AG20443 (cell line): ENCODE measurements at places on chromosomes 1 and 21.
A peak's percentile ranks its signal among the peaks of the same experiment; 100 is the strongest.

GRCh38 chr1:47992720-47993415, 4.3 kb downstream of the TRABD2B start:
- DNase-seq, result peak; percentile 35

DNA sequence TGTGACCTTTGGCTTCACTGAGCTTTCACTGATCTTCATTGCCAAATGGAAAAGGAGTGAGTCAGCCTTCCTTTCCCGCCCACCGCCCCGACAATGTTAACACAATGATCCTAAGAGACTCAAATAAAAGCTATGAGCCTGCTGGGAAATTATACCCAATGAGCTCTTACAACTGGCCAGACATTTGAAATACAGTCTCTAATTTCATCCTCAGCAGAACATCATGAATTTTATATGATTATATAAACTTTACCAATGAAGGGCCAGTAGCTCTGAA, 252.5 kb downstream of the SIPA1L2 start:
- peak; percentile 29 for DNase-seq

DNA sequence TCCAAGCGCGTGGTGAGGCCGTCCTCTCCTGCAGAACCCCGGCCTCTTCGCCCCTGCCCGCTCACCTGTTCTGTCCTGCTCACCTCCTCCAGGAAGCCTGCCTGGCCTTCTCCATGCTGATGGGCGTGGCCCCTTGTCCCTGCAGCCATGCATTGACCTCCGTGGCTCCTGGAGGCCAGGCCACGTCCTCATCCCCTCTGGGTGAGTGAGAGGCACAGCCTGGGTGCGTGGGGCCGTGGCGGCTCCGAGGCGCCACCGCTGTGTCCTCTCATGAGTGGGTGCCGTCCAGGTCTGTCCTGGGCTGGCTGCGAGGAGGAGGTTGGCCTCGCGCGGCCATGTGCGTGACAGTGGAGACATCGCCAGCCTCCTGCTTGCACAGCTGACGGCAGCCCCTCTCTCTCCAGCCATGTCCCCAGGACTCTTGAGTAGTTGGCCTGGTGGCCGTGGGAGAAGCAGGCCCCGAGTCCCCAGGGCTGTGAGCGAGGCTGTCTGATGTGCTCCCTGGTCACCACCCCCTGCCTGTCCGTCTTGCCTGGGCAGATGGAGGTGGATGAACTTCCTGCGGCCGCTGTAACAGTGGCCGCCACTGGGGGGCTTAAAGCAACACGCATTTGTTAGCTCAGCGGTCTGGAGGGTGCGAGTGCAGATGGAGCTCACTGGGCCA, 58.1 kb downstream of the PRKCZ start:
- DNase-seq, result peak; percentile 76

- DNase-seq, result no peak
Observed at GRCh38 chr1:210663730-210664573, 335.2 kb downstream of the HHAT start.

- DNase-seq, result no peak
Observed at GRCh38 chr1:2595261-2595811, 8.8 kb downstream of the PRXL2B start.

DNA sequence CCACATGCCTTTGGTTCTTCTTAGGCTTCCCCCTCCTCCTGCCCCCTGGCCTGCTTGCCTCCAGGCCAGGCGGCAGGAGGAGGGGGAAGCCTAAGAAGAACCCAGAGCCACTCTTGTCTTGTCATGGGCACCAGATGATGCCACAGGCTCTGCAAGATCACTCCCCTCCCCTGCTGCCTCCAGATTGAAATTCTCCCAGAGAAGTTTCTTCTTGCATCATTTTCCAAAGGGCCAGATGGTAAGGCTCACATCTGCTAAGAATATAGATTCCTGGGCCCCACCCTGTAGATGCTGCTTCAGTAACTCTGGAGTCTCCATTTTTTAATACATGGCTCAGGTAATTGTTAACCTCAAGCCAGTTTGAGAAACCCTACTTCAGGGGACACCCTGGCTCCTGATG, 60.8 kb downstream of the FAM163A start:
- DNase-seq, result no peak

DNA sequence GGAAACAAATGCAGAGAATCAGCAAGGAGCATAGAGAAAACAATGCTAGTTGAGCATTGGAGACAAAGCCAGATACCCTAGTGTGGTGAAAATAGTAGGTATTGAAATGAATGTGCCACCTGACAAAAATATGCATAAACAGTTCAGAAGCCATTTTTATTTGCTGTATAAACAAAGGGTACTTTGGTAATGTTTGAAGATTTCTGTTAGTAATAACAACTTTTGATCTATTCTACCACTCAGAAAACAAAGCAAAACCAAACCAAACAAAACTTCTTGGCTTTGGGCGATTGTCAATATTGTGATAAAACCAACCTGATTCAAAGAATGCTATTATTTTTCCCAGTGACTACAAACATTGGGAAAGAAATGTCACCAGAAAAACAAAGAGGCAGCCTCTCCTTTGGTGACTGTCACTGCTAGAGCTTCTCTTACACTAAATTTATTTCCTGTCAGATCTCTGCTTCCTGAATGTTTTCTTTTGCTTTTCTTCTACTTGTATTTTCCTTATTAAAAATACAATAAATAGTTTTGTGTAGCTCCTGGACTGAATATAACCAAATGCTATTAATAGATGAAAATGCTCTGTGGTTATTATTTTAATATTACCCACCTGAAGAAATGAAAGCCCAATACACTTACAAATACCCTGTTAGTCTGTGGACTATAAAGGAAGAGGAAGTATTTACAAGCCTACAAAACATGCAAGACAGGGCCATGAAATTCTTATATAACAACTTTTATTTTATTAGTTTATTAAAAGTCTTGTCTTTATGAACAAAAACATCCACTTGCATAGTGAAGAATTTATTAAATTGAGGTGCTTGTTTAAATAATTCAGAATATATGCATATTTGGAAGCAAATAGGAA, 5.7 kb downstream of the ATP6V1G3 start:
- DNase-seq, result no peak

GRCh38 chr21:35084869-35085268, 35.8 kb upstream of the RUNX1 start:
- DNase-seq, result peak; percentile 63

- DNase-seq, result no peak
Observed at GRCh38 chr1:192170196-192170984, 12.1 kb downstream of the RGS18 start.

DNA sequence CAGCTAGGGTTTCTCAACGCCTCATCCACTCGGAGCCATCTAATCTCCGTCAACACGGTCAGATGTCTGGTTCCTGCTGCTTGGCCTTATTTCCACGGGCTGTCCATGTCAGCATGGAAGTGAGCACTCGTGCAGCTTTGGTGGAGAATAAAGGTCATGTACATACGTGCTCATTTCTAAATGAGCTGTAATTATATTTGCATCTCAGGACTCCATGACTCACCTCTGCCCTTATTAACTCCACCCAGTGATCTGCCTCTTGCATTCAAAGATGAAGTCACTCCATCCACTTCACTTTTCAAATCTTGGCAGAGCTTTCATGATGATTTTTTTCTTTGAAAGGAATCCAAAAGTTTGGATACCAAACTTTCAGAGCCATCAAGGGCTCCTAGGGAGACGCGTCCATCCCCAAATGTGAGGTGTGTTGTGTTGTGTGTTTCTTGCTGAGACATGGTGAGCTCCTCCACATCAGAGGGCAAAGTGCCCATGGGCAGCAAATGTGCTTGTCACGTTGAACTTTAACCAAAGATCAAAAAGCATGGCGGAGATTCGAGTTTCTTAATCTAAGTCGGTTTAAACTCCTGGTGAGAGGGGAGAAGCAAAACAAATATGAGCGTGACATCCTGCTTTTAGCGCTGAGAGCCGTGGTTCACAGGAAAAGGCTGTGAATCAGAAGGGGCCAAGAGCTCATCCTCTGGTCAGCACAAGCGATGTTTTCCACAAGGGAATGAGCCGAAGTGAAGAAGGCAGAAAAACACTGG, 68.6 kb upstream of the ERRFI1 start:
- DNase-seq, result peak; percentile 45

- DNase-seq, result no peak
Observed at GRCh38 chr1:6446665-6447015, 19.3 kb downstream of the TNFRSF25 start.

GRCh38 chr21:29371464-29371863, 72.7 kb downstream of the BACH1 start:
- no peak for DNase-seq
